ENCODE measurements at places on chromosomes 7 and 10. TPM values are rescaled to one million over a fixed set of nuclear protein-coding genes. Genes with fewer than 3 reads are reported as not detected.

STOX1 gene
- 1.9 TPM for total RNA-seq

GARIN1A gene
- total RNA-seq: 2.1 TPM

GPR26 gene
- total RNA-seq: not detected

AUTS2 gene
- total RNA-seq: 10.5 TPM

LIPK gene
- total RNA-seq: not detected

AS3MT gene
- total RNA-seq: 12.2 TPM

UCMA gene
- not detected for total RNA-seq

PAPOLB gene
- 0.26 TPM for total RNA-seq

UROS gene
- 59.5 TPM for total RNA-seq

IFIT1 gene
- 20.6 TPM for total RNA-seq

HEPACAM2 gene
- not detected for total RNA-seq

TAS2R41 gene
- total RNA-seq: 0.26 TPM

MPP7 gene
- total RNA-seq: 9.7 TPM

UNCX gene
- total RNA-seq: not detected

- no peak for DNase-seq
These were observed 9.3 kb downstream of the ATG9B start for GRCh38 chr7:151014950-151015349.

DNA sequence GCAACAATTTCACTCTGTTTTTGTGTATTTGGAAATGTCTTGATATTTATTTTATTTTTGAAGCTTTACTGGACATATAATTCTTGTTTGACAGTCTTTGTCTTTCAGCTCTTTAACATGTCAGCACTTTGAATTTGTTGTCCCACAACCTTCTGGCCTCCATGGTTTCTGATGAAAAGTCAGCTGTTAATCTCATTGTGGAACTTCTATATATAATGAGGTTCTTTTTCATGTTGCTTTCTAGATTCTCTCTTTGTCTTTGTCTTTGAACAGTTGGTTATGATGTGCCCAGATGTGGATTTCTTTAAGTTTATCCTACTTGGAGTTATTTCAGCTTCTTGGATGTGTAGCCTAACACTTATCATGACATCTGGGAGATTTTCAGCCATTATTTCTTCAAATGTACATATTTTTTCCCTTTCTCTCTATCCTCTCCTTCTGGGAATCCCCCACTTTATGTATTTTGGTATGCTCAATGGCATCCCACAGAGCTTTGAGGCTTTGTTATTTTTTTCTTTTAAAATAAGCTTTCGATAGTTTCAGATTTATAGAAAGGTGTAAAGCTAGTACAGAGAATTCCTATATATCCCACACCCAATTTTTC is 9.5 kb upstream of the LMTK2 start:
- DNase-seq: no peak

DNA sequence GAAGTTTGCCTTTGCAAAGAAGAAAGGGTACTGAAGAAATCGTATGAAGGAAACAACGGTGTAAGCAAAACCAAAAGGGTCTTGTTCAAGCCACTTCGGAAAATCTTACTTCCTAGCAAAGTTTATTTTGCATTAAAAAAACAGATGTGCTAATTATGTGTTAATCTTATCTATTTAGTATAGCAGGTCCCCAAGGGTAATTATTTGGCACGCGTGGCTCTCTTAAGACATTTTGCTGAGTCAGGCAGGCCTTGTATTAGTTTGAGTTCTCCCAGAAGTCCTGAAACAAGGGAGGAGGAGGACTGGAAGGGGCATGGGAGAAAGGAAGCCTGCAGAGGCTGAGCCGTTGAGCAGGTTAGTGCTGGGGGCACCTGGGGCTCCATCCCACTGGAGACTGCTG is 44.9 kb downstream of the TMEM178B start:
- DNase-seq: no peak

- DNase-seq: no peak
These were observed 583.6 kb upstream of the MGMT start for GRCh38 chr10:128883231-128884032.

GRCh38 chr7:64504581-64505120 is 58.2 kb downstream of the ZNF680 start:
- no peak for DNase-seq

GRCh38 chr7:117025891-117026290 is 72.6 kb downstream of the ST7 start:
- no peak for DNase-seq

GRCh38 chr10:66637273-66638036 is 288.4 kb upstream of the LRRTM3 start:
- DNase-seq: no peak

DNA sequence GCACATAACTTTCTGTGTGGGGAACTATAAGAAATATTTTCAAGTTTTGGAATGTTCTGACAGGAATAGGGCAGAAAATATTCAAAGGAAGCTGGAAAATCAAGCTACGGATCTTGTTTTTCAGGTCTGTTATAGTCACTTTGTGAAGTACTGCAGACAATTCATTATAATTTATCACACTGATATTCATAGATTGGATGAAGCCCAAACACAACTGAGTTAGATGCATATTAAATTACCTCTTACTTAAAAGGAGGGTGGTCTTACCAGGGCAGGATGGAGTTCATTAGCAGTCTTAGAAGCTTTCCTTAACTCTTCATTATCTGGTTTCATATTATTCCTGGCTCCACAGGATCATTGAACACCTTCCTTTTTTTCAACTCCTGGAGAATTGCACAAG is 242.3 kb downstream of the DYNC1I1 start:
- no peak for DNase-seq

- DNase-seq: no peak
These were observed 73.7 kb upstream of the CAMK2B start for GRCh38 chr7:44398953-44399574.

GRCh38 chr10:106571192-106571946 is 593.1 kb downstream of the SORCS1 start:
- DNase-seq: no peak

DNA sequence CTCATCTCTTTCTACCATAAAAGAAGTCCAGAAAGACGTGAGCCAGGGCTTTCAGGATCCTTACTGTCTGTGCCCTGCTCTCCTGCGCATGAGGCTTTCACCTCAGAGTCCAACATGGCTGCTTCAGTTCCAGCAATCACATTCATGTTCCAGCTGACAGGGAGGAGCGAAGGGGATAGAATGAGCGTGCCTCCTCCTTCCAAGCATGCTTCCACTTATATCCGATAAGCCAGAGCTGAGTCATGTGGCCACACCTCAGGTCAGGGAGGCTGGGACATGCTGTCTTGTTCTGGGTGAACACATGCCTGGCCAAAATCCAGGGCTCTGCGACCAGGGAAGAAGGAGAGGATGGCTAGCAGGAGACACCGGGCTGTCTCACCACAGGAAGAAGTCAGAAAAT is 248.2 kb downstream of the SKAP2 start:
- no peak for DNase-seq

- DNase-seq: no peak
These were observed 80.8 kb downstream of the FOXL3 start for GRCh38 chr7:370775-371118.

- DNase-seq: no peak
These were observed 16.0 kb downstream of the ZFYVE27 start for GRCh38 chr10:97752956-97753355.

GRCh38 chr10:75544993-75545706 is 113.7 kb downstream of the LRMDA start:
- no peak for DNase-seq

GRCh38 chr10:79394664-79395063 is 47.4 kb downstream of the PPIF start:
- peak; percentile 4 for DNase-seq

DNA sequence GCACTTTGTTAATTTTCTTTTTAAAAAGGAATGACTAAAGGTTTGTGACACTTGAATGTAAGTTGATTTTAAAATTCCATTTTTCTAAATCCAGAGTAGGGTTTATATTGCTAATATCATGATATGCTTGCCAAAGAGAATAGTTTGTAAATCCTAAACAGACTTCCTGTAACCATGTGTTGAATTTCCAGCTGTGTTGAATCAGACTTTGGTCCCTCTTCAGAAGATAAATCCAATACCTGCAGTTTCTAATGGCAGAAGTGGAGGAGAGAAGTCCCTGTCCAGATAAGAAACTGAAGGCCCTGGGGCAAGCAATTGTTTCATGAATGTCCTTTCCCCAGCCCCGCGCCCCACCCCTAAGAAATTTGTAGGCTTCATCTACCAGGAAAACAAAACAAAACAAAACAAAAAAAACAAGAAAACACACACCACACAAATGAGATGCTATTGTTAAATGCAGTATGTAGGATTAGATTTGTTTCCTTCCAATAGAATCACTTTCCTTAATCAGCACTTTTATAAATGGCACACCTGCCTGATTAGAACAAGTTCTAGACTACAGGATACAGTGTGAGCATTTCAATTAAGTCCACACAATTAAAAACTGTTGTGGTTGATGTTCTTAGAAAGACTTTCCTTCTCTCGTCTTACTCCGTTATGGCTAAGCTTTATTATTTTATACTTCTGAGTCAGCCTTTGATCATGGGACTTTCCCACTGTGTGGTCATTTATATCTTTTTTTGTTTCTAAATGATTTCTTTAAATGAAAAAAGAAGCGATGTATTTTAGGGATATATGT is 122.8 kb downstream of the KAT6B start:
- no peak for DNase-seq

- DNase-seq: no peak
These were observed 206.6 kb downstream of the TNS3 start for GRCh38 chr7:47375121-47375938.

DNA sequence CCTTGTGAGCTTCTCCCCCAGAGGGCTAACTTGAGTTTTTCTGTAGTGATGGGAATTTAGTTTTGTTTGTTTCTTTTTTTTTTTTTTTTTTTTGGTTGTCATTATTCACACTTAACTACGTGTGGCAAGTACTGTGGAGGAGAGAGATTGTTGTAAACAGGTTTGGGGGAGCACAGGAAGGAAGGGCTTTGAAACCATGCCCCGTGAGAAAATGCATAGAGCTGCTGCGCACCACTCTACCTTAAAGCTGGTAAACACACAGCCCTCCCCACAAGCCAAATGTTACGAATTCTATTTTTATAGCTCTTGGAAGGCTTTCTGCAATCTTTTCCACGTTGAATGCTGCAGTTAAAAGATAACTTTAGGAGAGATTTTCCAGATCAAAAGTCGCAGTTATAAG is 76.2 kb downstream of the ZNF22 start:
- DNase-seq: no peak

GRCh38 chr10:125692601-125693523 is 9.9 kb upstream of the TEX36 start:
- DNase-seq: no peak

- no peak for DNase-seq
These were observed 330.8 kb downstream of the PTEN start for GRCh38 chr10:88194041-88194887.

GRCh38 chr7:71636329-71636728 is 504.4 kb downstream of the GALNT17 start:
- no peak for DNase-seq

- no peak for DNase-seq
These were observed 142.7 kb upstream of the PCBD1 start for GRCh38 chr10:71031026-71031425.

GRCh38 chr10:3465406-3465891 is 292.9 kb upstream of the PITRM1 start:
- DNase-seq: no peak

GRCh38 chr10:71756311-71757191 is 16.8 kb downstream of the VSIR start:
- DNase-seq: no peak

GRCh38 chr10:111107023-111107422 is 30.2 kb downstream of the ADRA2A start:
- no peak for DNase-seq

- DNase-seq: no peak
These were observed 94.8 kb upstream of the AFAP1L2 start for GRCh38 chr10:114499116-114499515.

DNA sequence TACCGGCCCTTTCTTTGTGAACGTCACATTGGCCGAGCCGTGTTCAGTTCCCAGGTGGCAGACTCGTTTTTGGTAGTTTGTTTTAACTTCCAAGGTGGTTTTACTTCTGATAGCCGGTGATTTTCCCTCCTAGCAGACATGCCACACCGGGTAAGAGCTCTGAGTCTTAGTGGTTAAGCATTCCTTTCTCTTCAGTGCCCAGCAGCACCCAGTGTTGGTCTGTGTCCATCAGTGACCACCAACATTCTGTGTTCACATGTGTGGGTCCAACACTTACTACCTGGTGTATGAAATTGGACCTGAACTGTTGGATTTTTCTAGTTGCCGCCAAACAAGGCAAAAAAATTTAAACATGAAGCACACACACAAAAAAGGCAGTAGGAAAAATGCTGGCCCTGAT is 9.9 kb upstream of the CSGALNACT2 start:
- DNase-seq: no peak

DNA sequence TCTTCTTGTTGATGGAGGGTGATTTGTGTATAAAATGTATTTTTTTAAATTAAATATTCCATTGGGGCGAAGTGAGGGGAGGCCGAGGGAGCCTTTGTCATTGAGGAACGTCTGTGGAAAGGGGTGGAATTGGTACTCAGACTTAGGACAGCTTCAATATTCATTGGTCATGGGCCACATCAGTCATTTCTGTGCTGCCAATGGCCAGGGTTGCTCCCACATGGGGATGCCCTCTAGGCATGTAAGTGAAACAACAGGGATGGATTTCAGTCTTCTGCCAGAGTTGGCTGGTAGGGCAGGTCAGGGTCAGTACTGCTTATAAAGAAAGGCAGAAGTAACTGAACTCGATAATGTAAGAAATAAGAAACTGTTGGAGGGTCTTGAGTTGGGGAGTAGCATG is 47.2 kb downstream of the NEURL1 start:
- no peak for DNase-seq

DNA sequence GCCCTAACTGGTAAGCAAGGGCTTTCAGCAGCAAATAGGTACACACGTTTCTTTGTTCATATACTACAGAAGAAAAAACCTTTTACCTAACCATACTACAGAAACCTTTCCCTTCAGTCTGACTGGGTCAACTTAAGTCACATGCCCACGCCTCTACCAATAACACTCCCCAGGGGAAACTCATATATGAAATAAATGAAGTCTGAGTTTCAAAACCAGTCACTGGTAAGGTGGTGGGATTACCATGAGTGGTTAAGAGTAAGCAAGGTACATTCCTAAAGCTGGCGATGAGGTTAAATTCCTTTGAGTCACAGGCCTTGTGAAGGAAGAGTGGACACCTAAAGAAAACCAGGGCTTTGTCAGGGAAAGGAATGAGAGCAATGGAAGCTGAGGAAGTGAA is 21.4 kb upstream of the KIF20B start:
- no peak for DNase-seq

- DNase-seq: no peak
These were observed 69.7 kb upstream of the EGR2 start for GRCh38 chr10:62885684-62886461.
